Vagina (tissue), 2 donors: ENCODE measurements at places on chromosomes 5 and 9.

GRCh38 chr5:159030357-159030756 lies 69.4 kb downstream of the EBF1 start:
- DNase-seq: no peak

- DNase-seq: no peak
These were observed 41.6 kb upstream of the ZNF300 start for GRCh38 chr5:150946351-150946905.

GRCh38 chr5:172691886-172692285 lies 50.8 kb downstream of the NEURL1B start:
- DNase-seq: no peak

GRCh38 chr5:113488645-113489184 lies 462 bp upstream of the MCC start:
- no peak for DNase-seq

GRCh38 chr5:177449140-177450061 lies 2.8 kb downstream of the PRR7 start:
- no peak for DNase-seq
